NCI-H460 (cell line): ENCODE measurements at places on chromosomes 2 and 18.

DNA sequence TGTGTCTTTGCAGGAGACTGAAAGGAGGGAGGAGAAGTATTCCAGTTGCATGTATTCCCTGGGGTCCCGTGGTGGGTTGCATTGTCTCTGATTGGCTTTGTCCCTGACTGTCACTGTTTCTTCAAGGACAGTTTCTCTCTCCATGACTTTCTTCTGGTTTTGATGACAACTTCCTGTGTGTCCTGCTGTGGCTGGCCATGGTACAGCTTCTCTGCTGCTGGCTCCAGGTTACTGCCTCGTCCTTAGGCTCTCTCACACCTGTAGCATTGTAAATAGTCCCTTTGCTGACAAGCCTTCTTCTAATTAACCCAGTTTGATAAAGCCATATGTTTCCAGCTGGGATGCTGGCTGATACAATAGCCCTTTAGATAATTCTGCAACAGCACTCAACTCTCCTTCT, 129.0 kb downstream of the LPIN1 start:
- DNase-seq, result no peak

GRCh38 chr2:163347982-163348856, 387.6 kb downstream of the FIGN start:
- peak; percentile 91 for DNase-seq

DNA sequence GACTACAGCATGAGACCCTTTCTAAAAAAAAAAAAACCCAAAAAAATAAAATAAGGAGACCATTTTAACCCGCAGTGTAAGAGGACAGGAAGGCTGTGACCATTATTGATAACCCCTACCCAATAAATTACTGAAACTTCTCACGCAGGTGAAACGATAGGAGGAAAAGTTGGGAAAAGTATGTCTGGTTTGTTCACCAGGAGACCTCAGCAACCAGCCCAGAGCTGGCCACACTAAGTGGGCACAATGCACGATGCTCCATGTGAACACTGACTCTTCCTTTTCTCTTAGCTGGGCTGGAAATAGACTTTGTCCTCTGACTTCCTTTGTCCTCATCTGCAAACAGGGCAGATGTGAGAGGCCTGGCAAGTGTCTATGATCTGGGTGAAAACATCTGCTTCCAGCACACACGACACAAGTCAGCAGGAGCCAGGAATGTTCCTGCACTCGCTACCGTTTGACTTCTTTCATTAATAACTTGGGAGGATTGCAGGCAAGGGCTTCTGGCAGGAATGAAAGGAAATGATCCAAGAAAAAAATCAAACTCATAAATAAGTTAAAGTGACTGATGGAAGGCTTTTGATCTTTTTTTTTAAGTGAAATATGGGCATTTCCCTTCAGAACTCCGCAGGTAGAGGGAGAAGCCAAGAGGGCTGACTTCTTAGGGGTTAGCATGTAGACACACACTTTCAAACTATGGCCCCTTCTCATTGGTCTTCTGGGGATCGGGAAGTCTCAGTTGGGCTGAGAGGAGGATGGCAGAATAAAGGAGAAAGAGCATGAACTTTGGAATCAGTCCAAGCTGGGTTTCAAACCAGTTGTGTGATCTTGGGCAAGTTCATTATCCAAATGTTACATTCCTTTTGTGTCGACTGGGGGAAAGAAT, 137.4 kb upstream of the MYCN start:
- no peak for DNase-seq

GRCh38 chr2:238996331-238997136, 148.6 kb downstream of the TWIST2 start:
- DNase-seq, result no peak

DNA sequence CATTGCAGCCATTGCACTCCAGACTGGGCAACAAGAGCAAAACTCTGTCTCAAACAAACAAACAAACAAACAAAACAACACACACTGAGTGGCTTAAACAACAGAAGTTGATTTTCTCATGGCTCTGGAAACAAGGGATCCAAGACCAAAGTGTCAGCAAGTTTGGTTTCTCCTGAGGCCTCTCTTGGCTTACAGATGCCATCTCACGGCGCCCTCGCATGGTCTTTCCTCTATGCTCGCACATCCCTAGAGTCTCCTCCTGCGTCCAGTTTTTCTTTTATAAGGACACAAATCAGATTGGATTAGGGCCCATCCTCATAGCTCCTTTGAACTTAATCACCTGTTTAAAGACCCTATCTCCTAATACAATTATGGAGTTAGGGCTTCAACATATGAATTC, 133.4 kb upstream of the LRRTM1 start:
- DNase-seq, result no peak

DNA sequence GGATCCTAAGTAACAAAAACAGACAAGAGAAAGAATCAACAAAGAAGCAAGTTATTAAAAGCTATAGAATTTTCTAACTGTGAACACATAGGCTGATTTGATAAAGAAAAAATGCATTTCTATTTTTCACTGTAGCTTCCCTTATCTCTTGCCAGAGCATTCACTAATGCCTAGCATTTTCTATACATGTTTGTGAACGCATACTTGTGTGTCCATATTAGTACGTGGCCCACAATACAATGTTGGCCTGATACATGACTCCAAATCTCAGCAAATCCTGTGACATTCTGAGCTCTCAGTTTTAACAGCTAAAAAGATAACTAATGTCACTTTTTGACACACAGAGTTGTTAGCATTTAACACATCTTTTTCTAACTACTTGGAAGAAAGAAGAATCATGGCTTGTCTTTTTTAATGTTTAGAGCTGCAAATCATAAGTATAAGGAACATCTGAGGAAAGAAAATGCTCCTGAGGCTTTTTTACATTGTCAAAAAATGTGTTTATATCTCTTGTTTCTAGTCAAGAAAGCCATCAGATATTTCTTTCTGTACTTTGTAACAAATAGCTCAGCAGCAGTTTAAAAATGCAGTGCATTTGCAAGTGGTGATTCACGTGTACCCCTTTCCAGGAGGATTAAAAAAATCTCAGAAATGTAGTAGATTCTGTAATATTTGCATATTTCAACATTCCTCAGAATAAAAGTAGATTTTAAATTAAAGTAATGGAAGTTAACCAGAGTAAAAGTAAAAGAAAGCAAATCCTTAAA, 1646.8 kb upstream of the TMEFF2 start:
- DNase-seq, result no peak

DNA sequence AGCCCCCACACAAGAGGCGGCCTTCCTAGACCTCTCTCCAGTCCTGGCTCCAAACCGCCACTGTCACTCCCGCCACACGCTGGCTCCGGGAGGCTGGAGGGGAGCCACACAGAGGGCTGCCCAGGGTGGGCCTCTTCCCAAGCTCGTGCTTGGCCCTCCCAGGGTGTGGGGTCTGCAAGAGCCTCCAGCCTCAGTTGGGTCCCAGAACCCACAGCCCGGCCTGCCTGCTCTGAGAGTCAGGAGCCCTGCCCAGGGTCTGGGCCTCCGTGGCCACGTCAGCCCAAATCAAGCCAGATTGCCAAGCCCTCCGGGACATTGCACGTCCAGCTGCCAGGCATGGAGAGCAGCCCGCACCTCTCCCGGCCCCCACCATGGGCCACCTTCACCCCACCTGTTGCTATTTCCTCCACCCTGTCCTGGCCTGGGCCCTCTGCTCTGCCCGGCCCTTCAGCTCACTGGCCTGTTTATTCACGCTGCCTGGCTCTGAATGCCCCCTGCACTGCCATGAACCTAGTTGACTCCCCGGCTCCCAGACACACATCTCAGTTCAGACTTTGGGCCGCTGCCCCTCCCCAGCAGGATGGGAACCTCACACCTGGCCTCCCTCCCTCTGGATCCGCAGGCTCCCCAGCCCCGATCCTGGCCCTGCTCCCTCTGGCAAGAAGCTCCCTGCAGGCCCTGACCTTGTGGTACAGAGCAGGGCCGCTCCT, 61.0 kb downstream of the BIN1 start:
- DNase-seq, result no peak
